GM23248 (cell line): ENCODE measurements at places on chromosomes 16 and 17. TPM values are rescaled to one million over a fixed set of nuclear protein-coding genes. Genes with fewer than 3 reads are reported as not detected.

- DNase-seq, result peak; percentile 11
These were observed 10.1 kb downstream of the GAST start for GRCh38 chr17:41722231-41722630.

GRCh38 chr16:11610121-11610505 lies 23.4 kb upstream of the LITAF start:
- DNase-seq, result no peak

GRCh38 chr16:64089697-64090096 lies 1032.2 kb downstream of the CDH11 start:
- peak; percentile 38 for DNase-seq

GRCh38 chr17:41396996-41397660 lies at the start of gene KRT31:
TSS of gene KRT31 (minus strand) at chr17:41397608. CDS start at chr17:41397539, 69 bp downstream.
- DNase-seq, result no peak

DNA sequence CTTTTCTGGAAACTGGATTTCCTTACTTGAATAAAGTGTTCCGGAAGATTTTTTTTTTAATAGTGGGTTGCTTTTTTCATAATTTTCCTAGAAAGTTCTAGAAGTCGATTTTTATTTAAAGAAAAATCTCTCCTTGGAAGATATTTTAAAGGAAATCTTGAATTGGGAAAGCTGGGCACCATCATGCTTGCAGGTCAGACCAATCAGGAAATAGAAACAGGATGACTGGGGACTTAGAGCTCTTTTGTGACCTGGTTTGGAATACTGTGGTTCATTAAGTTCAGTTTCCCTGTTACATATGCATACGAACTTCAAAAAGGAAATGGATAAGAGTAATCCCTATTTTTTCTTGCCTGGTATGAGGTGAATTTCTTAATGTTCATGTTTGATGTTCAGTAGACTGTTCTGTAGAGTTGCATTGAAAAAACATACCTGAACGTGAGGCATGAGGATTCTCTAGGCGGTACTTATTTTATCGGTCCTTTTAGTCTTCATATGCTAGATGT lies 1.2 kb downstream of the NFATC3 start:
- DNase-seq, result peak; percentile 75

DNA sequence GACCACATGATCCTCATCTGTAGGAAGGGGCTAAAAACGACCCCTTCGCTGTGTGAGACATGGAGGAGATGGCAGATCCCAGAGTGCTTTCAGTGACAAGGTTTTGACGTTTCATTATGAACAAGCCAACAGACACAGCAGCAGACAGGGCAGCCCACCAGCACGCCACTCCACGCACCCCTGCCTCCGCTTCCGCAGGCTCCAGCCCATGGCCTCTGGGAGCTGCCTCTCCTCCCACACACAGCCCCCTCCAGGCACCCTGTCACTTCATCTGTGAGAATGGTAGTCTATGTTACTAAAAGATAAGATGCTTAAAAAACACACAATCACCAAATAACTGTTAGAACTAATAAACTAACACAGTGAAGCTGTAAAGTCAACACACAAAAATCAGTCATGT lies 12.3 kb upstream of the ADCY7 start:
- DNase-seq, result no peak

- DNase-seq, result no peak
These were observed 29.7 kb downstream of the CUEDC1 start for GRCh38 chr17:57925361-57925990.

- DNase-seq, result peak; percentile 86
These were observed 31.1 kb upstream of the CPNE2 start for GRCh38 chr16:57061084-57061905.

GRCh38 chr17:49016775-49017463 lies 19.7 kb downstream of the IGF2BP1 start:
- DNase-seq, result peak; percentile 90

DNA sequence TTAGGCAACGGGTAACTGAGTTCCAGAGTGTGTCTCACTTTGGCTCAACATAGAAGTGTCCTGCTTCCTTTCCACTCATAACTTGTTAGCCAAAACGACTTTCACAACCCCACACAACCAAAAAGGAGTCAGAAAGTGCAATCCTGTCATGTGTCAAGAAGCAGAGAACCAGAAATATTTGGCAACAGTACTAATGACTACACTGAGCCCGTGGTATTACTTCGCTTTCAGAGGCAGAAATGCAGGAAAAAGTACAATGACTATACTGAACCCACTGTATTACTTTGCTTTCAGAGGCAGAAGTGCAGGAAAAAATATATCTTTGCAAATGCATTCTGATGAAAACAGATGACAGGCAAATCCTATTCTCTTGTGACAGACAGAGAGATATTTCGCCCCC lies 484.6 kb downstream of the KIF2B start:
- no peak for DNase-seq

GRCh38 chr17:27323538-27324215 lies 29.8 kb downstream of the WSB1 start:
- DNase-seq, result peak; percentile 72

DNA sequence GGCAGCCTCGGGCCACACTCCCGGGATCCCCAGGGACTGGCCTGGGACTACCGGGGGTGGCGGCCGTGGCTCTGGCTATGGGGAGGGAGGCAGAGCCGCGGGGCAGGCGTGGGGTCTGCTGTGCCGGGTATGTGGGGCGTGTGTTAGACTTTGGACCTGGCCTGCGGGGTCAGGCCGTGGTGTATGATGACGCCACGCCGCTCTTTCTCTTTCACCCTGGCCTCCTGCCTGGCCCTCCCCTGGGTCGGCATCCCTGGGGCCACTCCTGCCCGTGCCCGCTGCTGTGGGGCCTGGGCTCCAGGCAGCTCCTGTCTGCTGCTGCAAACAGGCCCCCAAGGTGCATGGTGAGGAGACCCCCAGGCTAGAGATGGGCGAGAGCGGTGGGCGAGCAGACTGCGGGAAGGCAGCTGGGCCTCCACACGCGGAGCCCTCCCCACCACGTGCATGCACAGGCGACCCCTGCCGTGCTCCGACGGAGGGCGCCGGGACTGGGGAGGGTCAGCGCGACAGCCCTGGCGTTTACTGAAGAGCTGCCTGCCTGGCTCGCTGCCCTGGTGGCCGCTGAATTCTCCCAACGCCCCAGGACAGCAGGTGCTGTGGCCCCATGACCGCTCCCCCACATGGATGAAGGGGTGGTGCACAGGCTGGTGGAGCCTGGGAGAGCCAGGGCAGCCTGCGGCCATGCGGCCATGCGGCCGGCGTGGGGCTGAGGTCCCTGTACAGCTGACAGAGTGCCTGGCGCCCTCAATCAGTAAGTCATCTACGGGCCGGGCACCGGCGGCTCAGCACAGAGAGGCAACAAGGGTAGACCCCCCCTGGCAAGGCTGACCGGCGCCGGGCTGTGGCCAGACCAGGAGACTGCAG lies 16.0 kb downstream of the CAPN15 start:
- no peak for DNase-seq

DNA sequence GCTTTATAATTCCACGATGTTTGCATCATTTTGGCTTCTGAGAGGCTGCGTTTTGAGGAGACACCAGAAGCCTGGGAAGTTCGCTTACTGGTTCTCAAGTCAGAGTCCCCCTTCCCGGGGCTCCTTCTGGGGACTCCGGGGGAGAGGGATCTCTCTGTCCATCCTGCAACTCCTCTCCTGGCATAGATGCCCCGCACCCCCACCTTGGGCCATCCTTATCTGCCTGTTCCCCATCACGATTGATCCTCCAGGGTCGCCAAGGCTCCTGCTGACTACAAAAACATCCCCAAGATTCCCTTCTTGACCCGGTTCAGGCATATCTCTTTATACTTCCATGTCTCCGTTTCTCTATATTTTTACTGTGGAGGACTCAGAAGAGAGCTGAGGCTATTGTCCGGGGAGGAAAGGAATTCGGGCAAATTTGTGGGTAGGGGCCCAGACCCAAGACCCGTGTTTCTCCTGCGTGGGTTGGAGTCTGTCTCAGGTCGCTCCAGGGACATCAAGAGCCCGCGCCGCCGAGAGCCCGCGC lies 18.4 kb upstream of the HOXB13 start:
- no peak for DNase-seq

DNA sequence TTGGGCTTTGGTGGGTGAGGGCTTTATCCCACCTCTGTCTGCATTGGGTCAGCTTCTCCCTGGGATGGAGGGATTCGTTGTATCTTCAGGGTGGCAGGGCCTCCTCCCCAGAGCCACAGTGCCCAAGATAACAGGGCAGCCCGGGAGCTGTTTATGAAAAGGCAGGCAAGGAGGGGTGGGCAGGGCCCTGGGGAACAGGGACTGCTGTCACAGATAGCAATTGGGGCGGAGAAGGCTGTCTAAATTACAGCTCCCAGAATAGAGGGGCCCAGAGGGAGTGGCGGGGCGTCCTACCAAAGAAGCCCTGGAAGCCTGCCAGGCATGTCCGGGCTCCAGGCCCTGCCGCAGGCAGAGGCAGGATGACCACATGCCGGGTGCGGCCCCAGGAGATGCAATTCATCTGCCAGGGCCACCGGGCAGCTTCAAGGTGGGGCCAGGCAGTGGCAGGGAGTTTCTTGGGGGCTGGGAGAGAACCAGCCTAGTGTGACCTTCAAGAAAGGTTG lies 18.8 kb upstream of the PHOSPHO1 start:
- peak; percentile 65 for DNase-seq

DNA sequence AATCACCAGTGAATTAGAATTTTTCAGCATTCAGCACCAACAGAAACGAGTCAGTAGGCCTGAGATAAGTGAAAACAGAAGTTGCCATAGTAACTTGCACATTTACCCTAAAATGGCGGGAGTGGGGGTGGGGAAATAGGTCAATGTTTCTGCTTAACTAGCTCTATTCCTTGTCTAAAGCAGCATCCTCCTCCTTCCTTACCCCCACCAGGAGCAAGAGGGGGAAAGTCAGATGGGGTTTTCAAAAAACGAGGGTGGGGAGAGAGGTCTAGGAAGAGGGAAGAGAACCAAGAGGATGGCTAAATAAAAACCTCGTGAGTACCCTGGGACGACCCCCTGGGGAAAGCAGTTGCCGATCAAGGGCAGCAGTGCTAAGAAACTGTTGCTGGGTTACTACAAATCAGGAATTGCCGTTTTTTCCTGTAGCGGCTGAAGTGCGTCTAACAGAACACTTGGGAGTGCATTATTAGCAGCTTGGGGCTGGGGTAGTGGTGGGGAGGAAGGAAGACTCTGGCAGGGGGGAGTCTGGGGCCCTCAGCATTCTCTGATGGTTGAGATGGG lies 34.4 kb upstream of the MNT start:
- peak; percentile 64 for DNase-seq

GRCh38 chr17:55116440-55116914 lies 147.9 kb downstream of the STXBP4 start:
- DNase-seq, result no peak

- DNase-seq, result peak; percentile 30
These were observed 56.4 kb downstream of the MPRIP start for GRCh38 chr17:17098551-17099179.

GRCh38 chr16:54286366-54287130 lies at the start of gene IRX3:
TSS of gene IRX3 (minus strand) at chr16:54286787. CDS start at chr16:54286050, 737 bp downstream.
- peak; percentile 97 for DNase-seq

- no peak for DNase-seq
These were observed 188.0 kb downstream of the NTN1 start for GRCh38 chr17:9209347-9209746.

GRCh38 chr17:47760409-47761140 lies 27.5 kb downstream of the TBX21 start:
- DNase-seq, result no peak

- DNase-seq, result no peak
These were observed 559 bp upstream of the NXPH3 start for GRCh38 chr17:49574945-49575678.

- DNase-seq, result peak; percentile 49
These were observed 30.0 kb downstream of the SRCIN1 start for GRCh38 chr17:38575781-38576180.

- DNase-seq, result no peak
These were observed 170.5 kb downstream of the C16orf95 start for GRCh38 chr16:87146676-87147075.

DNA sequence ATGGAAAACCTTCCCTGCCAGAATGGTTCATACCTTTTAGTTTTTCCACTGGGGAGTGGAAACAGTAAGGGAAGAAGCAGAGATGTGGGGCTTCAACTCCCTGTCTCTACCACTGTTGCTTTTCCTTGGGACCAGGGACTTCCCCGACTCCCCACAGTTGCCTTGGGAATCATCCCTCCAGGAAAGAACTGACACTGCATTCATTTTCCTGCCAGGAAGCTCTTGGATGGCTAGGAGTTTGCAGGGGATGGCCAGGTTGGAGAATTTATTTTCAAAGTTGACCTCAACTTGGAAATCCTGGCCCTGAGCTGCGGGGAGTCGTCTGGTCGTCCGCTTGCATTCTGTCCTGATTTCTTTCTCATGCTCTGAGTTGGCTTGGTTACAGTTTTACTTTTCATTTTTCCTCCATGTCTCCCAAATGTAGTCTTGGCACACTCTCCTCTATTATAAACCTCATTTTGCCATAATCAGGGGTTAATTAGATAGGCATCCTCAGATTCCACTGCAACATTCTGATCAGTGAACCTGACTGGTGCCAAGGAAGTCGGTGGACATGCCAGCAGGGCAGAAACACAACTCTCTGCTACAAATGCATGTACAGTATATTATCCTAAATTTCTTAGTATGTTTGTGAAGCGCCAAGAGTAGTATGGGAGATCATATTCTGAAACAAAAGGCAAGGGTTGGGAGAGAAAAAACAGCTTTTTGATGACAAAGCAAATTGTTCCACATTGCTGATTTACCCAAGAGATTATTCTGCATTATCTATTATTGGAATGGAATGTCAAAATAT lies 220.5 kb upstream of the XYLT1 start:
- DNase-seq, result no peak

DNA sequence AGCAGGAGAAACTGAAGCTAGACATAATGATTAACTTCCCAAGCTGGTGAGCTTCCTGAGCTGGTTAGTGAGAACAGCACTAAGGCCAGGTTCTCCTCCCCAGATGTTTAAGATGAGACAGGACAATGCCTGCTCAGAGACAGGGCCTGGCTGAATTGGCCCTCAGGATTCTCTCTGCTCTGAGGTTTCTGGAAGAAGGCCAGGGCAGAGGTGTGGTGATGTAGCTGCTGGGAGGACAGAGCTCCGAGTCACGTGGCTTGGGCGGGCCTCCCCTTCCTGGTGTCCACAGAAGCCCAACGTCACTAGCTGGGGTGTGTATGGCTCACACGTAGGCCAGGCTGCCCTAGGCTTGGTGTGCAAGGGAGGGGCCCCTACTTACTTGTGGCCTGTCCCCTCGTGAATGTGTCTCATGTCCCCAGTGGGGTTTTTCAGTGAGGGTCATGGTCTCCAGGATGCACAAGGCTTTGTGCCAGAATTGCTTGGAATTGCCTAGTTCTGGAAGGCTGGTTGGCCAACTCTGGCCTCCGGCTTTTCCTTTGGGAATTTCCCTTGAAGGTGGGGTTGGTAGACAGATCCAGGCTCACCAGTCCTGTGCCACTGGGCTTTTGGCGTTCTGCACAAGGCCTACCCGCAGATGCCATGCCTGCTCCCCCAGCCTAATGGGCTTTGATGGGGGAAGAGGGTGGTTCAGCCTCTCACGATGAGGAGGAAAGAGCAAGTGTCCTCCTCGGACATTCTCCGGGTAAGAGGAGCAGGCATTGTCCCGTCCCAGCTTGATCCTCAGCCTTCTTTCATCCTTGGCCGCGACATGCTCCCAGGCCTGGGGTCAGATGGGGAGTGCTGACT lies 3.4 kb downstream of the NOD2 start:
- peak; percentile 75 for DNase-seq

ACE gene
- total RNA-seq, result 3.2 and 3.4 TPM in 2 replicates

TM4SF5 gene
- total RNA-seq, result not detected in 2 replicates

KIF2B gene
- not detected in 2 replicates for total RNA-seq

KRTAP4-3 gene
- total RNA-seq, result not detected in 2 replicates

TBC1D28 gene
- total RNA-seq, result not detected in 2 replicates

NECAB2 gene
- total RNA-seq, result not detected in 2 replicates

APOH gene
- not detected in 2 replicates for total RNA-seq

AOC3 gene
- total RNA-seq, result 0.13 TPM in 1 of 2 replicates, not detected in the other

C17orf67 gene
- 1.3 TPM in 1 of 2 replicates, not detected in the other for total RNA-seq

COPZ2 gene
- 148 and 179 TPM in 2 replicates for total RNA-seq

SULT1A3 gene
- 12.2 and 22.9 TPM in 2 replicates for total RNA-seq

SEPTIN1 gene
- total RNA-seq, result not detected in 2 replicates

PYY gene
- total RNA-seq, result not detected in 2 replicates

UTS2R gene
- not detected in 2 replicates for total RNA-seq
